Tibial artery (tissue), 4 donors: ENCODE measurements at places on chromosomes 4 and X.

DNA sequence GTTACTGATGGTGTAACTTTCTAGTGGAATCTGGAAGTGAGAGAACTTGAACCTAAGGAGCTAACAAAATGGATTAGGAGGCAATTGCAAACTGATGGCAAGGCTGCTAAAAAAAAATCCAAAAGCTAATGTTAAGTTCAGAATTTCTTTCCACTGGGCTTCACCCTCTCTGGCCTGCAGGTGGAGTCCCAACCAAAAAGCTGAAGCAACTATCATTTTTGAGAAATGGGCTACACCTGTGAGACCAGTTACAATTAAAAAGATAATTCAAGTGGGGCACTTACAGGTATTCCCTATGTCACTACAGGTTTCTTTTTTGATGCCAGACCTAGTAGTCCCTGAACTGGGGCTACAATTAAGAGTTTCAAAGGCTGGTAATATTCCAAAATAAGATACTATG lies 142.1 kb upstream of the FTHL17 start:
- H3K36me3 ChIP-seq: no peaks in the 10 kb centered on the region
- DNase-seq: no peak
- no peaks in the 10 kb centered on the region for H3K27me3 ChIP-seq

- no peaks in the 10 kb centered on the region for H3K36me3 ChIP-seq
- peak; percentile 33 for DNase-seq
- no peaks in the 10 kb centered on the region for H3K27me3 ChIP-seq
- H3K27ac ChIP-seq: no peak overlapping the region
Observed at GRCh38 chr4:7172508-7172907, 19.8 kb upstream of the SORCS2 start.

DNA sequence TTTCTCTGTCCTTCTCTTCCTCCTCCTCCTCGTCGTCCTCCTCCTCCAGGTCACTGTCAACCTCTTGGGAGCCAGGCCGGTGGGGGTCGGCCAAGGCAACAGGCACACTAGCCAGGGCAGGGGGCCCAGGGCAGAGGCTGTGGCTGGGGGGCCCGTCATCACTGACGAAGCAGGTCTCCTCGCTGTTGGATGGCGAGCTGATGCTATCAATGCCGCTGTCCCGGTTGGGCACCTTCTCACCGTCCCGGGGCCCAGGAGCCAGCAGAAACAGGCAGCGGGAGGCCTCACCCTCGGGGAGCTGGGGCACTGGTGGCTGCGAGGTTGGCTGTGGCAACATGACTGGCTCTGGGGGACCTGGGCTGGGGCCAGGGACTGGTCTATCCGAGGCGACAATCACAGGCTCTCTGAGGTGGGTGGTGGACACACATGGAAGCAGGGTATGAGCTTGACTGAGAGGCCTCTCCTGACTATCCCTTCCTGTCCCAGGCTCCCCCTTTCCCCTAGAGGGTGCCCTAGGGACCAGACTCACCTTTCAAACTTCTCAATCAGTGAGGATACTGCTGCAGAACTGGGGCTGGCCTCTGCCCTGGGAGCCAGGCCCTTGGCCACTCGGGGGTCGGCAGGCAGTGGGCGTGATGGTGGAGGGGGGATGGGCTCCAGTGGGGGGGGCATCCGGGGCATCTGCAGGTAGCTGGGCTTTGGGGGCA lies 25.8 kb downstream of the FGD1 start:
- H3K36me3 ChIP-seq: peaks cover 8% of the 10 kb centered on the region
- no peak overlapping the region for H3K4me3 ChIP-seq
- no peak overlapping the region for H3K27ac ChIP-seq
- no peaks in the 10 kb centered on the region for H3K4me1 ChIP-seq
- no peak for DNase-seq
- H3K27me3 ChIP-seq: no peaks in the 10 kb centered on the region

DNA sequence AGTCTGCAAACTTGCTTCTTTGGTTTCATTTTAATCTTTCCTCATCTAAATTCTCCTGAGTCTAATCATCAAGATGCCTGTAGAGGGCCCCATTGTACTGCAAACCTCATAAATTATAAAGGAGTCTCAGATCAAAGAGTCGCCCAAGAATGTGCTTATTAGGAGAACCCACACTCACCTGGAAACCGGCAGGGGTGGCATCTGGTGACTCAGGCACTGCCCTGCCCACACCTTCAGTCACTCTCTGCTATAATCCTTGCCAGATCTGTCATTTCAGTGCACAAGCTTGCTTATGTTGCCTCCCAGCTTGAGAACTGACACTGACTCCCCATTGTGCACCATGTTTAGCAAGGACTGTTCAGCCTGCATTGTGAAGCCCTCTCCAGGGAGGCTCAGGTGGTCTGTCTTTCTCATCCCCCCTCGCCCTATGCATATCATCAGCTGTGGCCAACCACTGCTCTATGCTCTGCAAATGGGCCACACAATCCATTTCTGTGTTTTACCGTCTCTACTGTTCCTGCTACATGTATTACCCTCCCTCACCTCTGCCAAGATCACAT lies 12.4 kb downstream of the EPGN start:
- H3K27ac ChIP-seq: no peak overlapping the region
- H3K36me3 ChIP-seq: no peaks in the 10 kb centered on the region
- H3K4me1 ChIP-seq: no peaks in the 10 kb centered on the region

DNA sequence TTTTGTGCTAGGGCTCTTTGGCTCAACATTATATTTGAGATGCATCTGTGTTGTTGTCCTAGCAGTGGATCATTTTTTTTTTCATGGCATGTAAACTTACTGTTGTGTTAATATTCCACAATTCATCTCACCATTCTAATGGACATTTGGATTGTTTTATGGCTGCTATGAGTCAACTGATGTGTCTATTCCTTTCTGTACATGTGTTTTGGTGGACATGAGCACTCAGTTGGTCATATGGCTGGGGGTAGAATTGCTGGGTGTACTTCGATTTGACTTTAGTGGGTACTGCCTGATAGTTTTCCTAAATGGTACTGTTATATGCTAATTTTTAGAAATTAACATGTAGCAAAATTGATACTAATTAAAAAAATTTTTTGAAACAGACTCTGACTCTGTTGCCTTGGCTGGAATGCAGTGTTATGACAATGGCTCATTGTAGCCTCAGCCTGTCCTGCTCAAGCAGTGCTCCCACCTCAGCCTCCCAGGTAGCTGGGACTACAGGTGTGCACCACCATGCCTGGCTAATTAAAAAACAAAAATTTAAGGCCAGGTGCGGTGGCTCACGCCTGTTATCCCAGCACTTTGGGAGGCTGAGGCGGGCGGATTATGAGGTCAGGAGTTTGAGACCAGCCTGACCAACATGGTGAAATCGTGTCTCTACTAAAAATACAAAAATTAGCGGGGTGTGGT lies 9.0 kb downstream of the FAM193A start:
- DNase-seq: no peak
- H3K36me3 ChIP-seq: no peaks in the 10 kb centered on the region
- peaks cover 4% of the 10 kb centered on the region for H3K4me1 ChIP-seq
- H3K27ac ChIP-seq: no peak overlapping the region
- H3K4me3 ChIP-seq: no peak overlapping the region

DNA sequence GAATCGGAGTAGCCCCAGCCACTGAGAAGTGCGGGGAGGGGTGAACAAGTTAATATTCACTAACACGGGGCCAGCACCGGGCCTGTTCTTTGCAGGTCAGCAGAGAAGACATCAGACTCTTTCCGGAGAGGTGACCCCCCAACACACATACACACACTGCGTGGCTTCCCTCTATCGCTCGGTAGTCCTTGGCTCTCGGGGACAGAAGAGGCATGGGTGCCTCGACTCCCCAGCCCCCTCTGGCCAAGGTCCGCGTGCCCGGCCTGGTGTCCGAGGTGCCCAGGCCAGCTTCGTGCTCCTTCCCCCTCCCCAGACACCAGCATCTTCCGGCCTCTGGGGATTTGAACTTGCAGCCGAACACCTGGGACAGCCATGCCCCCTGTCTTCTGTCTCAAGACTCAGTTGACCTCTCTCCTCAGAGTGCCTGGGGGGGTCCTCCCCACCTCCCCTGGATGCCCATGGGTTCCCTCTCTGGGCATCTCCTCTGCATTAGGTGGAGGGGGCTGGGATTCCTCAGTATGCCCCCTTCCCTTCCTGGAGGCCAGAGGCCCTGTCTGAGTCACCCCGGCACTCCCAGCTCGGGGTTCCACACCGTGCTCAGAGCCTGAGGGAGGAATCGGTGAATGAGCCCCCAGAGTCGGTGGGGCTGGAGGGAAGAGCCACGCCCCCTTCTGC lies 104.5 kb downstream of the SORCS2 start:
- no peak overlapping the region for H3K27ac ChIP-seq
- DNase-seq: no peak
- H3K27me3 ChIP-seq: peaks cover 29% of the 10 kb centered on the region

GRCh38 chrX:45715748-45716147 lies 515.1 kb upstream of the DIPK2B start:
- no peaks in the 10 kb centered on the region for H3K27me3 ChIP-seq
- H3K36me3 ChIP-seq: no peaks in the 10 kb centered on the region
- no peak overlapping the region for H3K4me3 ChIP-seq
- H3K27ac ChIP-seq: no peak overlapping the region

GRCh38 chrX:154489182-154489581 lies 1.2 kb downstream of the SLC10A3 start:
- H3K4me3 ChIP-seq: peak overlapping the region; percentile 81
- no peak for DNase-seq
- no peaks in the 10 kb centered on the region for H3K27me3 ChIP-seq
- peaks cover 12% of the 10 kb centered on the region for H3K36me3 ChIP-seq
- H3K4me1 ChIP-seq: no peaks in the 10 kb centered on the region
- peak overlapping the region; percentile 94 for H3K27ac ChIP-seq

DNA sequence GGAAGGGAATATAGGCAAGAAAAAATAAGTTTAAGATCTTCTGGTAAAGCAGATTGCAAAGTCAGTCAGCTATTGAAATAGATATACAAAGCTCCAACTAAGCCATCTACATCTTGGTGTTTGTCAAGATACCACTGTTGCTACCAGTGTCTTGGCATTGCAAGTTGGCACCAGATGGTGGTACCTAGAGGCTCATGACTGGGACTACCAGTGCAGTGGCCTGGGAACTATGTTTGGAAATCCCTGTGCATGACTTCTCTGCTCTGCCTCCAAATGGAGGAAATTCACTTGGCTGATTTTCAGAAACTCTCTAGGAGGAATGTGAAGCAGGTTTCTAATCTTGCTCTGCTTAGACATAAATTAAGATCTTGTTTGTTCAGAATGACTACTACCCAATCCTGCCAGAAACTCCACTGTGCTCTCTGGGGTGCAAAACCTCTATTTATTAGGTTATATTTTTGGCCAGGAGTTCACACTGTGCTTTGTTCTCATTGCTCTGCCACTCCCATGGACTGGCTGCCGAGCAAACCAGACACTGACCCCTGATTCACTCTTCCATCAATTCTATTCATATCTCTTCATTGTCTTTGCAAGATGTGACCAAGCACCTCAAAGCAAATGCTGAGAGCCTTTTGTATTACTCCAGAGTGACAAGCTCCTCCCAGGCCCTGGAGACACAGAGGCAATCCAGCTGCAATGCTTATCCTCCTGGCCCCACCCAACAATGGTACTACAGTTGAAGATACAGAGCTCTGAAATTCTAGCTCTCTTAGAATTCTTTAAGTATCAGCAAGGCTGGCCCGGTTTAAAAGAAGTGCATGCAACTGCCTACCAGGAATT lies 272.3 kb upstream of the FGF16 start:
- H3K36me3 ChIP-seq: no peaks in the 10 kb centered on the region
- H3K27me3 ChIP-seq: no peaks in the 10 kb centered on the region
- H3K4me3 ChIP-seq: no peak overlapping the region
- H3K27ac ChIP-seq: peak overlapping the region; percentile 22
- H3K4me1 ChIP-seq: no peaks in the 10 kb centered on the region

DNA sequence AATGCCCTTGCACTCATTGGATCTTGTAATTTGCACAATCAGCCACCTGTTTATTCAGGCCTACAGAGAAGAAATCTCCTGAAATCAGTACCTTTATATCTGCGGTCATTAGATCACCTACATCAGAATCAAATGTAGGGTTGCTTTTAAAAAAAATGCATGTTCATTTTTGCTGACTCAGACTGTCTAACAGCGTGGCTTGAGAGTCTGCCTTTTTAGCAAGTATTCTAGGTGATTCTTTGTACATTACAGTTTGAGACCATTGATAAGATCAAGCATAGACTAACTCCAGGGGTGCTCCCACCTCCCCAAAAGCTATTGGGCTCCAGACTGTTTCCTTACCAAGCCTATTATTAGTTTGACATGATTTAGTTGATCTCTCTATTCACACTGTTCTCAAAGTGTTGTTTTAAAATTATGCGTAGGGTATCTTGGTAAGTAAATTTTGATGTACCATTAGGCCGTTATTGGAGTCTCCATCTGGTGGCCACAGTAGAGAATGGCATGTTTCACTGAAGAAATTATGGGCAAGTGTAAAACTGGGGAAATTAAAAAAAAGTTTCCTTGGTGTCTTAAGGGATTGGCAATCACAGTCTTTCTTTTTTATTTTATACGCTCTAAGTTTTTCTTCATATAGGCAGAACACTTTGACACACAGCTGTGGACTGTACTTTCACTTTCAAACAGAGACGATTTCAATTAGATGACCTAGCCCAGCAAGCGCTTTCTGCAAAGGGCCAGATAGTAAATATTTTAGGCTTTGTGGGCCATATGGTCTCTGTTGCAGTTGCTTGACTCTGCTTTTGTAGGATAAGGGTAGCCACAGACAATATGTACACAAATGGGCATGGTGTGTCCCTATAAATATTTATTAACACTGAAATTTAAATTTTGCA lies 33.7 kb upstream of the MSL3 start:
- DNase-seq: no peak
- no peak overlapping the region for H3K27ac ChIP-seq
- no peak overlapping the region for H3K4me3 ChIP-seq
- H3K4me1 ChIP-seq: no peaks in the 10 kb centered on the region
- no peaks in the 10 kb centered on the region for H3K27me3 ChIP-seq

DNA sequence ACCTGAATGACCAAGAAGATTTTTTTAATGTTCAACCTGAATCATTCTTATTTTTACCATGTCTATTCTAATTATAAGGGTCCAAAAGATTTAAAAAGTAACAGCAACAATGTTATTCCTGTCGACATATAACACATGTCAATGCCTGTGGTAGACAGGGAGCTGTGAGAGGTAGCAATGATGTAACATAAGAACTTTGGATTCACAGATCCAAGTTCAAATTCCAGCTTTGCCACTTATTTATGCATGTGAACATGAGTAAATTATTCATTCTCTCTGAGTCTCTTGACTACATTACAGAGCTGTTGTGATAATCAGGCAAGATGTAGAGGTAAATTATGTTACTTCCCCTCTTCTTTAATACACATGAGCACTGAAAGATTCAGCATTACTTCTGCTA lies 54.5 kb downstream of the KLHL8 start:
- no peaks in the 10 kb centered on the region for H3K4me1 ChIP-seq
- H3K27me3 ChIP-seq: no peaks in the 10 kb centered on the region
- no peak overlapping the region for H3K4me3 ChIP-seq
- no peak overlapping the region for H3K27ac ChIP-seq

GRCh38 chr4:122379239-122379638 lies 428 bp downstream of the ADAD1 start:
- no peaks in the 10 kb centered on the region for H3K4me1 ChIP-seq
- no peak overlapping the region for H3K4me3 ChIP-seq
- no peak for DNase-seq
- H3K27me3 ChIP-seq: no peaks in the 10 kb centered on the region
